ENCODE measurements at places on chromosomes 7 and 10.

- no peak for DNase-seq
Measured at GRCh38 chr10:57823398-57823797, 444.3 kb downstream of the IPMK start.

DNA sequence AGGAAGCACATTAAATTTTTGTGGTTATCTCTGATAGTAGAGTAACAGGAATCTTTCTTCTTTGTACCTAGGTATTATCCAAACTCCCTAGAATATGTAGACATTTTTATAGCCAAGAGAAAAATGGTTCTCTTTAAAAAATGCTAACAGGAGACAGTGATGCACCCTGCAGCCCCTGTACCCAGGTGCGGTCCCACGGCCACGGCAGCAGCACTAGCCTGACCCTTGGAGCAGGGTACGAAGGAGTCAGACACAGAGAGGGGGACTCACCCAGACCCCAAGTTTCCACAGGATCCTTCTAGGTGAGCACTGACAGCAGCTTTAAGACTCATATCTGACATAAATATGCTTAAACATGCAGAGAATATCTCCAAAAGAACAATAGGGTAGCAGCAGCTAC is 60.4 kb downstream of the NUDCD3 start:
- no peak for DNase-seq

- no peak for DNase-seq
Measured at GRCh38 chr10:18261063-18261610, 120.9 kb downstream of the CACNB2 start.

GRCh38 chr7:106659166-106659962 is 1.6 kb downstream of the CCDC71L start:
- no peak for DNase-seq

DNA sequence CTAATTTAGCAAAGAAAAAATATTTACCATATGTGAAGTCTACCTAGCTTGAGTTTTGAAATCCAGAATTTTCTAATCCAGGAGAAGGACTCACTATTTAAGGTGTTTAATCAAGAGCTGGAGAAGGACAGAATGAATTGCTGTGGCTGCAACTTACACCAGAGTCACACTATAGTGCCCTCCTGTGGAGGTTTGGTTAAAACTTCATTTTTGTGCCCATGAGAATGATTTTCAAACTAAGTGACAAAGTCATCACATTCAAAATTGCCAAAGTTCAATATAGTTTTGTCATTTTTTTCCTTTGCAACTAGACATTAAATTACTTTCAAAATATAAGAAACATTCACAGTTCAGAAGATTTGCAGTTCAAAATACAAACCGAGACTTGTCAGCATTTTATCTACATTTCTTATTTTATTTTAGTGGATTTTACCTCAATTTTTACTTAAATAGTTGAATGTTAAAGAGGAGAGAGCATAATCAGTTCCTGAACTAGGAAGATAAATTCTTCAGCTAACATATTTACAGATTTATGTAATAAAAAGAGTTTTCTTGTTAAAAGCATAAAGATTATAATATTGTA is 70.7 kb downstream of the CABCOCO1 start:
- DNase-seq = peak; percentile 39

DNA sequence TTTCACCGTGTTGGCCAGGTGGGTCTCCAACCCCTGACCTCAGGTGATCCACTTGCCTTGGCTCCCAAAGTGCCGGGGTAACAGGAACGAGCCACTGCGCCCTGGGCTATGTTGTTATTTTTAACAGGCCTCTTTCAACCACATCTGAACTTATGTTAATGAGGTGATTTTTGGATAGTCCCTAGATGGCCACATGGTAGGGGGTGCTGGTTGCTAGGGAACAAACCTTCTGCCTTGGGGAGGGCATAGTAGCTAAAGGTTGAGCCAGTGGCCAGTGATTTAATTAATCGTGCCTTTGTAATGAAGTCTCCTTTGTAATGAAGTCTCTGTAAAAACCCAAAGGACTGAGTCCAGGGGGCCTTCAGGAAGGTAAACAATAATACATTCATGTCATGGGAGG is 9.1 kb downstream of the COMTD1 start:
- DNase-seq = no peak

DNA sequence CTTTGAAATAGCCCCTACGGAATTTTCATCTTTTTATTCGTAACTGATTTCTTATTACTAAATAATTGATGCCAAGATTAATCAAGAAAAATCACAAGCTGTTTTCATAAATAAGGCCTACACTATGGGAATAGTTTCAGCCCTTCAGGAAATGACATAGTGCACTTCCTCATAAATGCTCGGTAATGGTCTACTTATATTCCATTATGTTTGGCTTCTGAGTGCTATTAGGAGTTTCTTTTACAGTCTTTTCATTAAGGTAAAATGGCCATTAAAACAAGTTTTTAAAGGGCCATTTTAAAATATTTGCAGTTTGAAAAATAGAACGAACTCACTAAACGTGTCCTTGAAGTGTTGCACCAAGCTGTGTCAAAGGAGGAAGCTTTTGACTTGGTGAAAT is 174.5 kb downstream of the DNAH11 start:
- DNase-seq = no peak

DNA sequence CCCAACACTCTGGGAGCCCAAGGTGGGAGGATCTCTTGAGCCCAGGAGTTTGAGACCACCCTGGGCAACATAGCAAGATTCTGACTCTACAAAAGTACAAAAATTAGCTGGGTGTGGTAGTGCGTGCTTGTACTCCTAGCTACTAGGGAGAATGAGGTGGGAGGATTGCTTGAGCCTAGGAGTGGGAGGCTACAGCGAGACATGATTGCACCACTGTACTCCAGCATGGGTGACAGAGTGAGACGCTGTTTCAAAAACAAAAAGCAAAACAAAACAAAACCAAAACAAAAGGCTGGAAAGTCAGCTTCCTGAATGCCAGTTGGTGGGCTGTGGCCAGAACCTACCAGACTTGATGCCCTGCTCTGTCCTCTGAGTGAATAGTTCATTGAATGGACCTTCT is 242.8 kb downstream of the PHTF2 start:
- no peak for DNase-seq

GRCh38 chr10:47053081-47053798 is 142.0 kb downstream of the PTPN20 start:
- DNase-seq = no peak

DNA sequence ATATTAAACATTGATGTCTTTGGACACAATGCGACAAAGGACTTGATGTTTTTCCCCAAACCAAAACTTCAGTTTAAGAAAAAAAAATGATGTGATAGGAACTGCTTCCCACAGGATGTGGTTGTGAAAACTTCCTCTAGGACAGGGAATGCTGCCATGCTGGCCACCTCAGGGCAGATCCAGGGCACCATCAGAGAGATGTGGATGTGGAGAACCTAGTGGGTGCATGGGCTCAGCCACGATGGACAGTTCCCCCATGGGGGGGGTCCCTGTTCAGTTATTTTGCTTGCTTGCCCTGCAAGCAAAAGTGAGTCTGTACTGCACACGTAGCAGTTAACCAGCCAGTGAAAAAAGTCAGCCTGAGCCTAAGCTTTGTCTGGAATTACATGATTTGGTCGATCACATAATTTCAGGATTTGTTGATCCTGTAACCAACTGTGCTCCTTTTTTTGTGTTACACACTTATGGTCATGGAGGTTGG is 36.3 kb downstream of the LAMB4 start:
- no peak for DNase-seq

- peak; percentile 93 for DNase-seq
Measured at GRCh38 chr10:6275022-6275997, 72.6 kb downstream of the PFKFB3 start.

DNA sequence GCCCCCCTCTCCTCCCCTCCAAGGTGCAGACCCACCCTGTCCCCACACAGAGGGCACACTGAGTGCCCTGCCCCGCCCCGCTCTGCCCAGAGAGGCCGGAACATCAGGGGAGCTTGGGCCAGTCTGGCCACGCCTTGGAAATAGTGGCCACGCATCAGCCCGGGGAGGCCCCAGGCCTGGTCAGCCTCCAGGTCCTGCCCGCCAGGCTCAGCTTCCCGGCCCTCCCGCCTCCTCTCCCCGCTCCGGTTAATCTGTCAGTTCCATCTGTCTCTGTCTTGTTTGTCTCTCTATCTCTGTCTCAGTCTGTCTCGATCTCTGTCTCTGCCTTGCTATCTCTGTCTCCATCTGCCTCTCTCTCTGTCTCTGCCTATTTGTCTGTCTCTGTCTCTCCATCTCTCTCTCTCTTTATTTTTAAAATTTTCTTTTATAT is 28.9 kb upstream of the TNRC18 start:
- DNase-seq = no peak

DNA sequence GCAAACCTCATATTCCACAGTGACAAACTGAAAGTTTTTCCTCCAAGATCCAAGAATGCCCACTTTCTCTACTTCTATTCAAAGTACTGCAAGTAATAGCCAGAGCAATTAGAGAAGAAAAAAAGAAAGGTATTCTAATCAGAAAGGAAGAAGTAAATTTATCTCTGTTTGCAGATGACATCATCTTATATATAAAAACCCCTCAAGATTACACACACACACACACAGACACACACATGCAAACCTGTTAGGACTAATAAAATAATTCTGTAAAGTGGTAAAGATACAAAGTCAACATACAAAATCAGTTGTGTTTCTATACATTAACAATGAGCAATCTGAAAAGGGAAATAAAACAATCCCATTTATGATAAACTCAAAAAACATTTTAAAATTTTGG is 44.7 kb upstream of the AASS start:
- DNase-seq = no peak

DNA sequence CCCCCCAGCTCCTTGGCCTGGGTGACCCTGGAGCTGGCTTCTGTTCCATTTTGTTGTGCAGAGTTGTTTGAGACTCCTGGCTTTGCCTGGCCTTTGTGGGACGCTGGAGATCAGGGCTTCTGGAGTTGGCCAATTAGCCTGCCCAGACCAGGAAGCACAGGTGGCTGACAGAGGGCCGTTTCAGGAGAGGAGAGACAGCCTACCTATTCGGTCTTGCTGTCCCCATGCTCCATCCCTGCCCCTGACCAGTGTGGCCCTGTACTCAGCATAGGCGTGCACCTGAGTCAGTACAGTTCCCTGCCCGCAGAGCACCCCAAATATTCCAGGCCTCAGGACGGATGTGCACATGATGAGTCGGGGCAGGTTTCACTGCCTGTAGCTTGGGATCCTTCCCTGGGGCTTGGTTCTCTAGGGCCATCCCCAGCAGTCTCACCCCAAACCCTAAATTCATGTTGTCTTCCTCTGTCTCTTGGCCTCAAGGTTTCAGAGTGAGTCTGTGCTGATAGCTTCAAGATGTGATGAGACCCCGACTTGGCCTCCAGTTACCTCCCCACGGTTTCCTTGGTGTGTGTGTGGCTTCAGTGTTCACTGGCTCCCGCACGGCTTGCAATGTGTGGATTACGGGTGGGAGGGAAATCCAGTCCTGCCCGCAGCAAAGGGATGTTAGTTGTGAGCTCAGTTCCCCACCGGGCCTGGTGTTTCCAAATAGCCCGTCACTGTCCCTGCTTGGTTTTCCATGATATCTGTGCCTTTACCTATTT is 44.7 kb downstream of the HTRA1 start:
- no peak for DNase-seq

DNA sequence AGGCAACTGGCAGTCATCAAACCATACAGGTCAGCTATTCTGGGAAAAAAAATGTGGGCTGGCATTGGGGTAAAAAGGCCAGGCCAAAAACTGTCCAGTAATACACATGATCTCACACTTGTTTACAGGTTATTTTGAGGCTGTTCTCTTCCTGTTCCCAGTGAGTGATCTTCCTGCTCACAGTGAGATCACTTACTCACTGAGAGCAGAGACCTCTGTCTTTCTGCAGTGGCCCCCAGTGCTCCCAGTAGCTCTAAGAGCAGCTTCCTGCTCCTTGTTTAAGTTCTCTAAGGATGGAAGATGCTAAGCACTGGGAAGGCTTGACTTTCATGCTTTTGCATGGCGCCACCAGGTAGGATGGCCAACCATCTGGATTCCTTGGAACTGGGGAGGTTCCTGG is 93.5 kb upstream of the KIAA1217 start:
- no peak for DNase-seq

DNA sequence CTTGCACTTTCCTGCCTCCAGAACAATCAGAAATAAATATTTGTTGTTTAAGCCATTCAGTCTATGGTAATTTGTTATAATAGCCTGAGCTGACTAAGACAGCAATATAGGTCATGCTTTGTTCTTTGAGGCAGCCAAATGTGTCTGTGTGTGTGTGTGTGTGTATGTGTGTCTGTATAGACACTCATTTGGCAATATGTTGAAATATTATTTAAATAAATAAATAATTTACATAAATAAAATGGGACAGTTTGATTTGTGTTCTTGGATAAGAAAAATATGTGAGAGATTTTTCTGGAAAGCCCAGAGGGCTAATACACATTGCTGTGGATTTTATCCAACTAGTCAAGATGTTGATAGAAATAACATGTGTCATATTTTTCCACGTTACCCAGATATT is 140.2 kb downstream of the PTN start:
- no peak for DNase-seq

- no peak for DNase-seq
Measured at GRCh38 chr7:27843584-27844305, 103.8 kb downstream of the TAX1BP1 start.

DNA sequence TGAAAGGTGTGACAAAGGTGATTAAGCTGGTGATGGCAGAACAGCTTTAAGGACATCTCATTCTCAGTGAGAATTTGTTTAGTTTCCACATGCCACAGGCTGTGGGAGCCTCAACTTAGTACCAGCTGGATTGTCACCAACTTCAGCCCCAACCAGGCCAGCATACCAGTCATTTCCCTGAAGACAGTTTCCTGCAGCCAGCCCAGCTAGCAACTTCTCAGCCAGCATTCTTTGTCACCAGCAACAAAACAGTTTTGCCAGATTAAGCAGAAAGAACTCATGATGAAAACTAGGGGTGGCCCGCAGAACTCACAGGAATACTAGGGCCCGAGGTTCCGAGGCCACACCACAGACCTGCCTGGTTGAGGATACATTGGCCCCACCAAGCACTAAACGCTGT is 68.8 kb upstream of the UNC5B start:
- DNase-seq = no peak

DNA sequence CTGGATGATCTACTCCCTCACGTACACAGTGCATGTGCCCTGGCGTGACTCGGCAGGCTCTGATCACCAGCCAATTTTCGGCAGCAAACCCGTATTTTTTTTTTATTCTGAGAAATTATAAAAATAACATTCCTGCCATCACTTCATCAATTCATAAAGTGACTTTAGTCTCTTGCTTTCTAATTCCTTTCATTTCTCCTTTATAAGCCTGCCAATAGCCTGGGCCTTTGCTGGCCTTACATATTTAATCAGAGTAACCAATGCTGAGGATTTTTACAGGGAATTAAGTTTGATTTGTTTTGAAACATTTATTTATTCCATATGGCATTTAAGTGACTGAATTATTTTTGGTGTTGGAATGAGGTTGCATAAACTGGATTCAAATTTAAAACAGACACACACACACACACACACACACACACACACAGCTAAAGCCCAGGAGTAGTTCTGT is 140.8 kb downstream of the ETV1 start:
- no peak for DNase-seq
